ENCODE measurements at places on chromosomes 16 and 17.
A peak's percentile ranks its signal among the peaks of the same experiment; 100 is the strongest.

DNA sequence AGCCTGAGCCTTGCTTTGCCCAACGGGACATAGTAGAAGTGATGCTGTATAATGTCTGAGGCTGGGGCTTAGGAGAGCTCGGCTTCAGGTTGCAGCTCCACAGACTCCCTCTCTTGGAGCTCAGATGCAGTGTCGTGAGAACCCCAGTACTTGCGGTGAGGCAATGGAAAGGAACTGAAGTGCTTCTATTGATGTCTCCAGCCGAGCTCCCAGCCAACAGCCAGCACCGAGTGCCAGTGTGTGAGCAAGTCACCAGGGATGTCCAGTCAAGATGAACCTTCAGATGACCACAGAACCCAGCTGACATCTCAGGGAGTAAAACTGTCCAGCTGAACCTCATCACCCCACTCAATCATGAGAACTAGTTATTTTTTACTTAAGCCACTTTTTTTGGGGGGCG lies 268.1 kb downstream of the IRF8 start:
- no peak for DNase-seq

- no peak for DNase-seq
Observed at GRCh38 chr17:3875317-3875716, 17.5 kb downstream of the CAMKK1 start.

DNA sequence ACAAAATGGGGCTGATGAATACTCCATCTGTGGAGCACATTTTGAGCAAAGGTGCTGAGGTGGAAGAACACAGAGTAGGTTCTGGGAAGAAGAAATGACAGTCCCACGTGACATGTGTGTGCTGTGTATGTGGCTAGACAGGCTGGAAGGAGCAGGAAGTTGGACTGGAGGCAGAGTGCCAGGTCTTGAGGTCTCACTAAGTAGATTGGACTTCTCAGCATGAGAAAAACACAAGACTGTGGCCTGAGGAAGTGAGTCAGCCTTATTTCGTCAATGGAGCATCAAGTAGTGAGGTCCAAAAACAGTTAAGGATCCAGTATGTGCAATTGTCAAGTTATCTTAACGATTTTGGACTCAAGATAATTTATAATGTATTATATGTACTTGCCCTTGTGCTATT lies 736.5 kb downstream of the KCNJ2 start:
- DNase-seq, result no peak

GRCh38 chr16:67936880-67937605 lies 393 bp upstream of the PSMB10 start:
- peak; percentile 17 for DNase-seq

- DNase-seq, result no peak
Observed at GRCh38 chr17:2695243-2695960, 16.2 kb downstream of the CLUH start.
